ENCODE measurements at places on chromosomes 16 and 17.

DNA sequence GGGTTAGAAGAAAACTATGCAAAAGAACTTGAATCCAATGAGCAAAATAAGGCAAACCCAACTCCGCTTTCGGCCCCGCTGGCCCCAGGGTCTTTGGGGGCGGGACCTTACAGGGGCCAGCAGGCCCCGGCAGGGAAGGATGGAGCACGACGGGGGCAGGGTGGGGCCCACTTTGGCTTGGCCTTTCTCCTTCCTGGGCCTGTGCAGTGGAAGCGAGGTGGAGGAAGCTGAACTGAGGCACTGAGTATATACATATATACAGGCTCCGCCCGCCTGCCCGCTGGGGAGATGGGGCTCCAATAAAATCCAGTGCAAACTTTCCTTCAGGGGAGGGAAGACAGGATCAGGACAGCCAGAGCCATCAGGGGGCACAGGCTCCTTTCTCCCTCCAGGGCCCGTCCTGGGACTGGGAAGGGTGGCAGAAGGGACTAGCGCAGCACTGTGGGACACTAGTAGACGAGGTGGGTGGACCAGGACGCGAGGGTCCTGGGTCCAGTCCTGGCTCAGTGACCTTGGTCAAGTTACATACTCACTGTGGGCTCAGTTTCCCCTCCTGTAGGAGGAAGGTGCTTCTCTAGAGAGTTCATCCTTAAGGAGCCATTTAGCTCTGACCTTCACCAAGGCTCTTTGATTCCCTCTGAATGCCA lies 20.9 kb upstream of the MPO start:
- DNase-seq, result no peak

DNA sequence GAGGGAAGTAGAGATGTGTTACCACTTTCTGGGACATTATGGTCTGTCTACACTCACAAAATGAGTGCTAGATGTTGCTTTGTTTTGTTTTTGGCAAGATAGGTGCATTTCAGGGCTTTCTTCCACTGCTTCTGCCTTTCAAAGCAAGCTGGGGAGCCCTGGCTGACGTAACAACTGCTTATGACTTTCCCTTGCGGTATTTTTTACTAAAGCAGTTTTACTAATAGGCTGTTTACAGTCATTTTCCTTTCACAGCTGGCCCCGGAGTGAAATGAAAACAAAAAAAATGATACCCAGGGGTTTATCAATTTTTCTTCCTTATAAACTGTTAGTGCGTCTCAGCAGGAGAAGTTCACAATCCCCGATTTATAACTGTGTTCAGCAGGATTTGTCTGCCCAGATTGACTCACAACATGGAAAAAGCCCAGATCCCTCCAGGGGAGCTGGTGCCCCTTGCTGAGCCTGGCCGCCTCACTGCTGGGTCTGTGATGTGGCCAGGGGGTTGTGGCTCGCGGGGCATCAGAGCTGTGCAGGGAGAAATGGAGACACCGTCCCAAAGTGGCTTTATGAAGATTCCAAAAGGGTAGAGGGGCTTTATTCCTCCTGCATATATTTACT lies 184.4 kb upstream of the HS3ST3A1 start:
- no peak for DNase-seq

DNA sequence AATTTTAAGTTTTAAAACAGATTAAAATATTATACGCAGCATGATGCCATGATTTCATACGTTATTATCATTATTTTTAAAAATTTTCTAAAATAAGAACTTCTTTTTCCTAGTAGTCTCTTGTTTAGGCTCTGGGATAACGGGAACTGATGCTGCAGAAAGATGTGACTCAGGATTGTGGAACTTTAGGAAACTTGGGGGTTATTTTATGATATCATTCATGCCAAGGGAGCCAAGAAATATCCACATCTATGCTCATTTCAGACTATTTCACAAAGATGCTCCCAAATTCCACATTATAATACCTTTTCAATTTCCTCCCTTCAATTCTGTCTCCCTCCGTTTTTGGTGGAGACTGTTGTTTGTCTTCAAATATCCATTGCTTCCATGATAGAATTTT lies 236.4 kb downstream of the HS3ST3A1 start:
- DNase-seq, result no peak

DNA sequence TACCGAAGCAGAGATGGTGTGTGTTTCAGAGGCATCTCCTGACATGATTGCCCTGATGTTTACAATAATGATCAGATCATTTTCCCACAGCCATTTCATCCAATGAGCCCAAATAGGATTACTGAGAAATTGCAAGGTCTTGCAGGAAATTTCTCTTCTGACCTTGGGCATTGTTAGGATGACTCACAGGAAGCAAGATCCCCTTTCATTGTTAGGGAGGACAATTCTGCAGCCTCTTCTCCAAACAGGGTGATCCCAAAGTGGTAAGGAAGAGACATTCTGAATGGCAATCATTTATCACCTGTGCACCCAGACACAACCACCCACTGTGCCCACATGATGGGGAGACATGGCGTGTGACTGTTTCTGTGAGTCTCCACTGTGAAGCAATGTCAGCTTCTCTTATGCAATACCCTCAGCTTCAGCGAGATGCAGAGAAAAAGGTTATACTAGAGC lies 306.7 kb upstream of the XYLT1 start:
- DNase-seq, result no peak

GRCh38 chr17:13957636-13958035 lies 111.7 kb upstream of the COX10 start:
- no peak for DNase-seq

- DNase-seq, result no peak
Measured at GRCh38 chr17:68780596-68780995, 174.6 kb downstream of the ABCA8 start.

DNA sequence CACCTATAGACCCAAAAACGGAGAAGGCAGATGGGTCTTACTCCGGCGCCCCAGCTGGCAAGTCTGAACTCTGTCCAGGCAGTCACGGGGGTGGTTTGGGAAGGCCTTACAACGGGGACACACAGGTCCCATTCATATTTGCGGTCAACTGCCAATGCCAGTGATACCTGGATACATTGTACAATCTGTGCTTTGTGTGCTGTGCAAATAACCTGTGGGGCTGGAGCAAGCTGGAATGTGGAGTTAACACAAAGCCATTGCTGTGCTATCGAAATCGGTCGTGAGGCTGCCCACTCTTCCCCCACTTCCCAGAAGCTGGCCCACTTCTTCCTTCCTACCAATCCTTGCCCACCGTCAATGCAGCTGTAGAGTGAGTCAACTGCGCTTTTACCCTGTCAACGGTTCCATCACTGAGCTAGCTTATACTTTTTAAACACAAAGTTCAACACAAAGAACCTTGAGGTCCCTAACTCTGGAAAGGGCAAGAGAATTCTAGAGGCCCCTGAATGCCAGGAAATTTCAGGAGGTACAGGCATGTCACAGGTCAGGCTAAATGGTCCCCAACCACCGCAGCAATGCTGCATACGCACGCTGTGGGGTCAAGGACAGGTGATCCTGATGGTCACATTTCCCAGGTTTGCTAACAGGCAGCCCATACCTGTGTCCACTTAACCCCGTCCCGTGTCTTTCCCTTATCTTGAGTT lies 122.8 kb downstream of the ZFHX3 start:
- no peak for DNase-seq

GRCh38 chr16:5071341-5071680 lies 332 bp upstream of the ALG1 start:
- no peak for DNase-seq

DNA sequence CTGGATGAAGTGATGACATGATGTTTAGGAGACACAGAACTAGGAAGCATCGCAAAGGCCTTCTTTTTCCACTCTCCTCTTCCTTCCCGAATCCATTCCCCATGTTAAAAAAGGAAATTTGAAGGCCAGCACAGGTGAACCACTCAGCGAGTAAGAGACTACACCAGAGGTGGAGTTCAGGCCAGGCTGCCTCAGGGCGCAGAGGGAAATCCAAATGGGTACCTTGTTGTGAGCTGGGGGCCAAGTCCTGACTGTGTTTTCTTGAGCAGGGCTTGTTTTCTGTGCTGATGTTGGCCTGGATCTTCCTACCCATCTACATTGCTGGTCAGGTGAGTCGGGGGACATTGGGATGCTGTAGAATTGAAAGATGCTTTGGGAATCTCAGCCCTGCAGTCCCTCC lies 26.1 kb downstream of the SLC5A11 start:
- DNase-seq, result no peak

GRCh38 chr16:80063031-80063712 lies 462.6 kb upstream of the MAF start:
- DNase-seq, result no peak

DNA sequence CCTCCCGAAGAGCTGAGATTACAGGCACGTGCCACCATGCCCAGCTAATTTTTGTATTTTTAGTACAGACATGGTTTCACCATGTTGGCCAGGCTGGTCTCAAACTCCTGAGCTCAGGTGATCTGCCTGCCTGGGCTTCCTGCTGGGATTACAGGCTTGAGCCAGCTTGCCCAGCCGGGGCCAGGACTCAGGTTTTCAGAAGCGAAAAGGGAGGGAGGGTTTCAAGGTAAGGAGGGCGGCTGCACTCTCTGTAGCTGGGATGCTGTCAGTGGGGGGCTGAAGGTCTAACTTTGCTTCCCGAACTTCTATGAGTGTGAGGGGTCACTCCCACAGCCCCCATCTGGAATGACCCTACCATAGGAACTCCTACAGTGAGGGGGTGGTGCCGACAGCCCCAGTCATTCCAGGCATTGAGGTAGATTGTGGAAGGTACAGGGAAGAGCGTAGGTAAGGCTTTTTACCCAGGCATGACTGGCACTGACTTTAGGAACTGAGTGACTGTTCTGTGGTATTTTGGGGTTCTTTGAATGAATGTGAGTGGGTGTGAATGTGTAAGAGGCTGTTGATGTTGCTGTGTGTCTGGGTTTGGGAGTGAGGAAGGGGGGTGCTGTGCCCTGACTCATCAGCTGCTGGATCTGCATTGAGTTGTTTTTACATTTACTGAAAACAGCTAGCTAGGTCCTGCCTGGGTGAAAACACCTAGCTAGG lies 3.8 kb upstream of the C1QL1 start:
- peak; percentile 54 for DNase-seq

DNA sequence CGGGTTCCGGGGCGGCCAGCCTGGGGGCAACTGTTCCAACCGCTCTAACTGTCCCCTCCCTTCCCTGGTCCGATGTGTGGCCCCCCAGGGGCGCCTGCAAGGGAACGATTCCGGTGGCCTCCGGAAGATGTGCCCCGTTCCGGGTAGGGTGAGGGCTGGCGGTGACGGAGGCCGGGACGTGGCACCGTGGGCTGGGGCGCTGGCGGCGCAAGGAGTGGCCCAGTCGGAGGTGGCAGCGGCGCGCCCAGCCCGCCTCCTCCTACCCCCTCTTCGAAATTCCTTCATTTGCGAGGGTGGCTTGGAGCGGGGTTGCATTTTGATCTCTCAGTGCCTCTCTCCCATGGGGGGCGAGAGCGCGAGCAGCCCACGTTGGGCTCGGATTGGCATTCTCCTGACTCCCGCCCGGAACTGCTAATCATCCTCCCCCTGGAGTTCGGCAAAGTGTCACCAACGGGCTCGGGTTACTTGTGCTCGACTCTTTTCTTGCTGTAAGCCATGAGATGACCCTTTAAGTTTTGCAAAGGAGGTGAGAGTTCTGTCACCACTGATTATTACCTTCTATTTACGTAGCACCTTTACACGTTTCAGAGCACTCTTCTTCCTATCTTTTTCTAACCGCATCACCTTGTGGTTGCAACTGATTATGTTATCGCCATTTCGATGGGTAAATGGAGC lies 622 bp downstream of the NDEL1 start:
- peak; percentile 70 for DNase-seq

DNA sequence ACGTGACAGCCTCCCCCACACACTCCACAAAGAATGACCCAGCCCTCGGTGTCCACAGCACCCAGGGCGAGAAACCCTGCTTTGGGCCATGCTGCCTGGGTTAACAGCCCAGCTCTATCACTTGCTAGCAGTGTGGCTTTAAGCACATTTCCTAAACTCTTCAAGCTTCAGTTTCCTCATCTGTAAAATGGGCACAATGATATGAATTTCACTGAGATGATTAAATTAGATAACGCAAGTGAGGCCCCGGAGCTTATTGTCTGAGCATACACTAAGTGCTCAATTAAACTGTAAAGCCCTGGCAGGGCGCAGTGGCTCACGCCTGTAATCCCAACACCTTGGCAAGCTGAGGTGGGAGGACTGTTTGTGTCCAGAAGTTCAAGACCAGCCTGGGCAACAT lies 79.4 kb downstream of the LITAF start:
- no peak for DNase-seq

GRCh38 chr16:17173281-17173680 lies 297.5 kb downstream of the XYLT1 start:
- DNase-seq, result no peak

DNA sequence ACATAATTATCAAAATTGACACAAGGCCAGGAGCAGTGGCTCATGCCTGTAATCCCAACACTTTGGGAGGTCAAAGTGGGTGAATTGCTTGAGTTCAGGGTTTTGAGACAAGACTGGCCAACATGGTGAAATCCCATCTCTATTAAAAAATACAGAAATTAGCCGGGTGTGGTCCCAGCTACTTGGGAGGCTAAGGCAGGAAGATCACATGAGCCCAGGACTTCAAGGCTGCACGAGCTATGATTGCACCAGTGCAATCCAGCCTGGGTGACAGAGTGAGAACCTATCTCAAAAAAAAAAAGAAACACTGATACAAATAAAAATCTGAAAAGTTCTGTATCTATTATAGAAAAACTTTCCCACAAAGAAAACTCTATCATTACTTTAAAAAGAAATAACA lies 15.5 kb downstream of the MYH10 start:
- no peak for DNase-seq

DNA sequence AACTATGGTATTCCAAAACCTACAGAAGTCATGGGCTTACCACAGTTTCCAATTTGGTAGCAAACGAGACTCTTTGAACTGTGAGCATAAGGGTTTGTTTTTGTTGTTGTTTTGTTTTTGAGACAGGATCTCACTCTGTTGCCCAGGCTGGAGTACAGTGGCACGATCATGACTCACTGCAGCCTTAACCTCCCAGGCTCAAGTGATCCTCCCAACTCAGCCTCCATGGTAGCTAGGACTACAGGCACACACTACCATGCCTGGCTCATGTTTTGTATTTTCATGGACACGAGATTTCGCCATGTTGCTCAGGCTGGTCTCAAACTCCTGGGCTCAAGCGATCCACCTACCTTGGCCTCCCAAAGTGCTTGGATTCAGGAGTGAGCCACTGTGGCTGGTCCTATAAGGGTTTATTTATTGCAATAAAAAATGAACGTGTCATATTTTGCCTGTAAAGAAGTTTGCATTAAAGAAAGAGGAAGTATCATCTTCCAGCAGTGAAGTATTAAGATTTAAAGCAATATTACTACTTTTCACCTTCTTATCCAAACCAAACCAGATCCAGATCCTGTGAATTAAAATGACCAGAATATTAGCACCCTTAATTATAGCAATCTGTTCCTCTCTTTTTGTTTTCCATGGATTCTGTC lies 37.2 kb downstream of the KCNJ2 start:
- DNase-seq, result no peak

DNA sequence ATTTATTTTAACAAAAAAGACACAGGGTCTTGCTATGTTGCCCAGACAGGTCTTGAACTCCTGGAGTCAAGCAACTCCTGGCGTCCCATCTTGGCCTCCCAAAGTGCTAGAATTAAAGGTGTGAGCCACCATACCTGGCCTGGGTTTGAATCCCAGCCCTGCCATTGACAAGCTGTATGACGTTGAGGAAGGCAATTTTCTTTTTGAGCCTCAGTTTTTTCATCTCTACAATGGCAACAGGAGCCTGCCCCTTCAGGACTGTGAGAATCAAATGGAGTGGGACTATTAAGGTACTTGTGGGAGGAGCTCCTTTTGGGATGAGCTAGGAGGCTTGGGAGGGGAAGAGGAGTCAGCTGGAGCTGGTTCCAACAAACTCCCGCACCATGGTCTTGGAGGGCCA lies 6.2 kb downstream of the RARA start:
- DNase-seq, result no peak

Measured in hepatic stellate cell (primary cell).